ENCODE measurements at places on chromosomes 6 and 20. TPM values are rescaled to one million over a fixed set of nuclear protein-coding genes. Genes with fewer than 3 reads are reported as not detected.
A peak's percentile ranks its signal among the peaks of the same experiment; 100 is the strongest.

The STX11 gene
- not detected for total RNA-seq

The TP53TG5 gene
- not detected for total RNA-seq

The COL10A1 gene
- not detected for total RNA-seq

GRCh38 chr20:12928755-12929401, 79.9 kb upstream of the SPTLC3 start:
- DNase-seq = no peak

GRCh38 chr6:7446619-7447325, 57.2 kb downstream of the RIOK1 start:
- peak; percentile 39 for DNase-seq

The RALY gene
- 147 TPM for total RNA-seq

GRCh38 chr20:1841554-1842140, 53.6 kb upstream of the SIRPA start:
- no peak for DNase-seq

The SRXN1 gene
- total RNA-seq = 34.7 TPM

The B4GALT5 gene
- 35.2 TPM for total RNA-seq

The LCA5 gene
- 2.3 TPM for total RNA-seq

- DNase-seq = no peak
These were observed 238.6 kb downstream of the BTBD3 start for GRCh38 chr20:12156252-12156651.

GRCh38 chr20:35171753-35172433, at the start of gene PROCR:
Gene PROCR (plus strand): TSS chr20:35172072. CDS start chr20:35172155, 83 bp downstream.
- peak; percentile 88 for DNase-seq

The LY86 gene
- total RNA-seq = not detected

GRCh38 chr6:96532399-96532798, 10.8 kb downstream of the UFL1 start:
- DNase-seq = no peak

GRCh38 chr6:129598244-129599187, 111.5 kb downstream of the ARHGAP18 start:
- DNase-seq = peak; percentile 43

- no peak for DNase-seq
These were observed 120.7 kb upstream of the FOXQ1 start for GRCh38 chr6:1191141-1191630.

DNA sequence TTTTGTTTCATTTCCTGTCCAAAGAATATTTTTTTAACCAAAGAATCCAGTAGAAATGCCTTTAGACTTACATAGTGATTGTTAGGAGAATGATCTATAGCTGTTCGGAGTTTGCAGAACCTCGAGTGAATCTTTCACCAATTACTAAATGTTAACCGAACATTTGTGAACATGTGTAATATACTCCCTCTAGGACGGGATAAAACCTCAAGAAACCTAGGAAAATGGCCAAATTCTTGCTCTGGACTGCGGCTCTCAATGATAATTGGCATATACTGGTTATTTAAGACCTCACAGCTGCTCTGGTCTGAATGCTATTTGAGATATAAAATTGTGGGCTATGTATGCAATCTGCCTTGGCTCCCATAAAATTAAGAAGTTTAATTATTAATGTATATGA, 137.1 kb downstream of the PACRG start:
- no peak for DNase-seq

DNA sequence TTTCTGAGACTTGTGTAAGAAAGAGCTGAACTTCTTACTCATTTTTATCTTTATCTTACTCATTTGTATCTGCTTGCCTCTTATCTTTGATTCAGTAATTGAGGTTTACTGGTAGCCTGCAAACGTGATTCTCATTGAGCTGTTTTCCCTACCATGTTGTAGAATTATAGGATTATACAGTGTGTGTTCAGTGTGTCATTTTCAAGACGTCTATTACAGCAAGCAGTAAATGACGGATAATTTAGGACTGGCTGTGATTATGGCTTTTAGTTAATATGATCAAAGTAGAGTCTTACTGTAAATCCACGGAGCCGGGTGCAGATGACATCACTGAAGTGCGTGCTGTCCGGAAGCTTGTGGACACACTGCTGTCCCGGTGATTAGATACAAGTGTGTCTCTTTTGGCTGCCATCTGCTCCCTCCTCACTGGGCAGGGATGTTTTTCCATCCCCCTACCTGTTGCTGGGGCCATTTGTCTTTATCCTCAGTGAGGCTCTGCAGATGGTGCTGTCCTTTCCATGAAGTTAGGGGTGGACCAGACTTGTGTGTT, 6.0 kb downstream of the NELFCD start:
- DNase-seq = no peak

- DNase-seq = no peak
These were observed 182.4 kb downstream of the TRIM27 start for GRCh38 chr6:28741363-28741762.

DNA sequence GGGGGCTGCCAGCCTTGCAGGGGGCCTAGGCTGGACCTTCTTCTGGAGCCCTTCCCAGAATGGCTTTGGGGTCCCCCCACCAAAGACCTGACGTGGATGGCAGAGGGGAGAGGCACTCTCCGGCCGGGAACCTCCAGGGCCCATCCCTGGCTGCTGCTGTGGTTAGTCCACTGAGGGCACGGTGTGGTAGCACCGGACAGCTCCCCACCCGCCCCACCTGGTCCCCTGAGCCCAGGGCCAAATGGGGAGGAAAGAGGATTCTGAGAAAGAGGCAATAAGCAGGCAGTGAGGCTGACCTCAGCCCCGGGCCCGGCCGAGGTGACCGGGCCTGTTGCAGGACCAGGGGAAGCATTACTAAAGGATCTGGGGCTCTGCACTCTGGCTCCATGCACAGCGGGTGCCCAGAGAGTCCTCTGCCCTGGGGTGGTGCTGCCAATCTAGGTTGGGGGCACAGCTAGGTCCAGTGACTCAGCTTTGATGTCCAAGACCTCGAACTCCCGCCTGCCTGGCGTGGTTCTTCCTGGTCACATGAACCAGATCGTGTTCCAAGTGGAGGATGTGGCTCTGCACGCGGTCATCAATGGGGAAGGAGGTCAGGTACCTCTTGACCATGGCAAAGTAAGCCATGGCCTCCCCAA, 2.2 kb downstream of the CENPB start:
- peak; percentile 55 for DNase-seq

GRCh38 chr6:21102201-21102600, 491.4 kb upstream of the SOX4 start:
- no peak for DNase-seq

DNA sequence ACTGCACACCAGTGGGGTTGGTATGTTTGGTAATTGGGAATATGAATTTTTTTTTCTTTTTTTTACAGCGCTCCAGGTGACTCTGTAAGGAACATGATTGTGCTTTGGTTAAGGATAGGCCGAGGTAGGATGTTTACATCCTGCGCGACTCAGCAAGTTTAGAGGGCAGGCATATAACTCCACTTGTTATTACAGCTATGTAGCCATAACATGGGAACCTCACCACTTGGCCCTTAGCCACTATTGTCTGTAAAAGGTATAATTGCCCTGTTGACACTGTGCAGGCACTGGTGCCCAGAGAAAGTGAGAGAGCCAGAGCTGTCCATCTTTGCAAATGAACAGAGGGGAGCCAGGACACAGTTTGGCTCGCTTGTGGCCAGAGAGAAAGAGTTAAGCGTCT, 172.9 kb downstream of the MCHR2 start:
- no peak for DNase-seq

DNA sequence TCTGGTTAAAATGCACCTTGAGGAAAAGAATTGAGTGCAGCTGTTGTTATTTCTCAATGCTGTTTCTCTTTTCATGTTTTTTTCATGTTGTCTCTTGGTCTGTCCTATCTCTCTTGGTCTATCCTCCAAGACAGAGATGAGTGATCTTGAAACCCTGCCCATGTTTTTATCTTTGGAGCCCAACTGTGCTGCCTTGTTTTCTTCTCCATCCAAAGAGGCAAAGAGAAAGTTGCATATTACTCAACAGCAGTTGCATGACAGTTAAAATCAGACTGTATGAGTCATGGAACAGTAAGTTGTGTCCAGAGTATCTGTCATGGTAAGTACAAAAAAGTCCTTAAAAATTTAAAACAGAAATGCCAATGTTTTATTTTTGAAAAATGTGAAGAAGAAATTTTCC, 26.2 kb downstream of the BCAS1 start:
- no peak for DNase-seq

DNA sequence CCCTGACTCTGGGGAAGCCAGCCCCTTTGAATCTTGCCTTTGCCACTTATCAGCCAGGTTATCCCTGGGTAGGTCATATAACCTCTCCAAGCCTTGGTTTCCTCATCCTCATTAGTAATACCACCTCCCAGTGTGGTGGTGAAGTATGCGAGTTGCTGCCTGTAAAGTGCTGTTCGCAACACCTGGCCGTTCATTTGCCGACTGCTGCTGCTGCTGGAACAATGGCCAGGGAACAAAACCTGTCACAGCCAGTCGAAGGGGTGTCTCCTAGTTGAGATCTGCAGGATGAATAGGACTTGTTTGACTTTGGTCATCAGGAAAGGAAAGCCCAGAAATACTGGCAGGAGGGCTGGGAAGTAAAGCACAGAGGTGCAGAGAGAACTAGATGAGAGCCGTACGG, 6.1 kb downstream of the MANBAL start:
- peak; percentile 56 for DNase-seq

GRCh38 chr20:4997222-4997621, 4.1 kb downstream of the SLC23A2 start:
- DNase-seq = no peak

GRCh38 chr20:61835301-61835700, 230.4 kb downstream of the TAF4 start:
- DNase-seq = no peak

- DNase-seq = no peak
These were observed 44.8 kb downstream of the FGD2 start for GRCh38 chr6:37050045-37050853.

DNA sequence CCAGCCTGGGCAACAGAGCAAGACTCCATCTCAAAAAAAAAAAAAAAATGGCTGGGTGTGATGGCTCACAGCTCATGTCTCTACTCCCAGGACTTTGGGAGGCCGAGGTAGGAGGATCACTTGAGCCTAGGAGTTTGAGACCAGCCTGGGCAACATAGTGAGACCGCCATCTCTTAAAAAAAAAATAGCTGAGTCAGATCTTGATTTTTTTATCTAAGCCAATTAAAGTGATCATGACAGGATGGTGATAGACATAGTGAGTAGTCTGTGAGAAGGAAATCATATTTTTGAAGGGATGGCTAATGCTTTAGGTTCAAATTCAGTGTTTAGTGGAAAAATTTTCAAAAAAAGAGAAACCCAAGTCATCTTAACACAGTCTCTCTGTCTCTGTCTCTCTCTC, 114.6 kb upstream of the JARID2 start:
- no peak for DNase-seq

The SOBP gene
- 1.3 TPM for total RNA-seq

GRCh38 chr20:3101251-3101650, 16.7 kb upstream of the AVP start:
- DNase-seq = no peak

DNA sequence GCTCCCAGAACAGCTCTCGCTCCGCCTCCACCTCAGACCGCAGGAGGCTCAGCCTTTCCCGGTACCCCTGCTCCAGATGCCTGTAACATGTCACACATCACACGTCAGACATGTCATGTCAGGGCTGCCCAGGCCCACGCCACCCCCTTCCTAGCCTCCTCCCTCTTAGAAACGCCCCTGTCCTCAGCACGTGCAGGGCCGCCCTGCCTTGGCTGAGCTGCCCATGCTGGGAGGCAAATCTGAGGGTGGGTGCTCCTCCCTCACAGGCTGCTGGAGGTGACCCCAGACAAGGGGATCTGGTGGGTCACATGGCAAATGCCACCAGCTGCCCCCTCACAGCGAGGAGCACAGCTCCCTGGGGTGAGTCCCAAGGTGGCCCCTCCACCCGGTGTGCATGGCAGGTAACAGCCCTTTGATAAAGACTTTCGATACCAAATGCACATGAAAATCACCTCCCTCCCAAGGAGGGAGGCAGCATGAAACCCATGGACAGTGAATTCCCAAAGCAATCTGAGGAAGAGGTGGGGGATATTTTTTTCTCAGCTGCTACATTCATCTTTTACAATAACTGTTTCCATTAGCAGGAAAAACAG, 84.1 kb downstream of the GINS1 start:
- DNase-seq = peak; percentile 47

DNA sequence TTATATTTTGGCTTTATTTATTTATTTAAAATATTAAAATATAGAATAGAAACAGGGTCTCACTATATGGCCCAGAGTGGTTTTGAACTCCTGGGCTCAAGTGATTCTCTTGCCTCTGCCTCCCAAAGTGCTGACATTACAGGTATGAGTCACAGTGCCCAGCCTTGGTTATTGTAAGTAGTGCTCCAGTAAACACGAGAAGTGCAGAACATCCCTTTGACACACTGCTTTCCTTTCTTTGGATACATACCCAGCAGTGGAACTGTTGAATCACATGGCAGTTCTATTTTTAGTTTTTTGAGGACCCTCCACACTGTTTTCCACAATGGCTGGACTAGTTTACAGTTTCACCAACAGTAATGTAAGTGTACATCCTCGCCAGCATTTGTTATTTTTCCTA, 203.9 kb downstream of the PHF3 start:
- no peak for DNase-seq

The MPC1 gene
- total RNA-seq = 6.8 TPM

DNA sequence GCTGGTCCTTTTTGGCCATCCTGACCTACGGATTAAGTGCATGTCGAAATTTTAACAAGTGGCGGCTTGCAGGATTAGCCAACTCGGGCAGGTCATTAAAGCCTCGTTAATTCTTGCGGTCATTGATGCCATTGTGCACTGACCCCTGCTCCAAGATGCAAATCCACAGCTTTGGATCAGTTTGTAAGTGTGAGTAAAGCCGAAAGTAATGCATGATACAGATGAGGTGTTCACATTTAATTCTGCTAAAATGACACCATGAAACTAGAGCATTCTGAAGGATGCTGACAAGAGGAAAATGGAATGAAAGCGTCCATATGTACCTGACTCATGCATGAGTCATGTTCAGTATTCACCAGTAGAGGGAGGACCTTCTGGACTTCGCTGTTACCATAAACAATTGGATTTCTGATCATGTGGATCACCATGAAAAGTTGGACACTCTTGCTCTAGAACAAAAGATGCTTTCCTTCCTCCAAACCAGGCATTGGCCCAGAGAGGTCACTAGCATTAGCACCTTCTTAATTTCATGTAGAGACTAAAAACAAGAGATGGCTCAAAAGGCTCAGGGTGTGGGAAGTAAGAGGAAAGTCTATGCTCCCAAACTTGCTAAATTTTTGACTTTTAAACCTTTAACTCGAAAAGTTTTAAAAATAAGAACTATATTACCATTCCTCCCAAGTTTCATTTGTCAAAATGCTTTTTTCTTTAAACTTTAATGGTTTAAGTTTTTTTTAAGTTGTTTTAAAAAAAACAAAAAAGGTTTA, 48.0 kb downstream of the MUC22 start:
- no peak for DNase-seq

All from H7 (cell line).